ENCODE measurements at places on chromosomes 2 and 18. TPM values are rescaled to one million over a fixed set of nuclear protein-coding genes. Genes with fewer than 3 reads are reported as not detected.
A peak's percentile ranks its signal among the peaks of the same experiment; 100 is the strongest.

DNA sequence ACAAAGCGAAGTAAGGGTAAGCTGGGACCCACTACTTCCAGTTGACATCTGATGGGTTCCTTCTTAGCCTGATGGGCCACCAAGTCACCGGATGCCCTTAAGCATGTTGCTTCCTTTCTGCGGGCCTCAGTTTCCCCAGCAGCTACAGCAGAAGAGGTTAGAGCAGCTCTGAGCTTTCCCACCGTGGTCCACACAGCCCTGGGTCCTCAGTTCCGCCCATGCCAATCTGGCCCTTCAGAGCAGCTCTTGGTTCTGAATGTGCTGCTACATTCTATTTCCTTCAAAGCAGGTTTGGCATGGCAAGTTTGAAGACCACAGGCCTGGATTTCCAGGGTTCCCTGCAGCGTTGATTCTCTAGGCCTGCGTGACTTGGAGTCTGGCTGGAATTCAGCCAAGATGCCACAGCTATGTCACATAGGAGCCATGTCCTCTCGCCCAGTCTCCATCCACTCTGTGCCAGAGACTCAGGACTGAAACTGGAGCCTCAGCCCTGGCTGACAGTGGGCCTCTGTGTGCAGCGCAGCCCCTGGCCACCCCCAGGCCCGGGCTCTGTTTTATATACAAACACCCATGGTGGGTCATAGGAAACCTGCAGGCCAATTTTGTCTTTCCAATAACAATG, 79.6 kb downstream of the TFCP2L1 start:
- DNase-seq, result no peak

DNA sequence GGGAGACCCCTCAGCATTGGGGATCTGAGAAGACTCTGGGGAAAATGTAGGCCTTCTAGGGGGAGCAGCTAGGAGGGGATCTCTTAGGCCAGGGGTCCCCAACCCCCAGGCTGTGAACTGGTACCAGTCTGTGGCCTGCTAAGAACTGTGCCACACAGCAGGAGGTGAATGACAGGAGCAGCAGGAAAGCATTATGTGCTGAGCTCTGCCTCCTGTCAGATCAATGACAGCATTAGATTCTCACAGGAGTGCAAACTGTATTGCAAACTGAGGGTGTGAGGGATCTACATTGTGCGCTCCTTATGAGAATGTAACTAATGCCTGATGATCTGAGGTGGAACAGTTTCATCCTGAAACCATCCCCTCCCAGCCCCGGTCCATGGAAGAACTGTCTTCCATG, 127.3 kb downstream of the SCG2 start:
- no peak for DNase-seq

- no peak for DNase-seq
Observed at GRCh38 chr2:235904585-235904931, 263.6 kb downstream of the GBX2 start.

DNA sequence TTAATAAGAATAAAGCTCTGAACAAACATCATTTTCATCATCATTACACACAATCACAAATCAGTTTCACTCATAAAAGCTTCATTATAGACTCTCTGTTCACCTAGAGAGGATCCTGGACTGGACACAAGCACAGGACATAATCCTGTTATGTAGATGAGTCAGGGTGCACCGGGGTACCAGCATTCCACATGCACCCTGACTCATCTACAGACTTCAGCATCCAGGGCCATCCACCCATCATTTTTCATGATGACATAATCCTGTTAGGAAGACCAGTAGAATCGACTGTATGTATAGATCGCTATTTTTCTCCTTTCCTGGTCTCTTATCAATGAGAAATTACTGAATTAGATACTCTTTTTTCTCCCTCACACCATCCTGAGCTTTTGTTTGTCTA, 73.7 kb upstream of the PIK3C3 start:
- no peak for DNase-seq

DNA sequence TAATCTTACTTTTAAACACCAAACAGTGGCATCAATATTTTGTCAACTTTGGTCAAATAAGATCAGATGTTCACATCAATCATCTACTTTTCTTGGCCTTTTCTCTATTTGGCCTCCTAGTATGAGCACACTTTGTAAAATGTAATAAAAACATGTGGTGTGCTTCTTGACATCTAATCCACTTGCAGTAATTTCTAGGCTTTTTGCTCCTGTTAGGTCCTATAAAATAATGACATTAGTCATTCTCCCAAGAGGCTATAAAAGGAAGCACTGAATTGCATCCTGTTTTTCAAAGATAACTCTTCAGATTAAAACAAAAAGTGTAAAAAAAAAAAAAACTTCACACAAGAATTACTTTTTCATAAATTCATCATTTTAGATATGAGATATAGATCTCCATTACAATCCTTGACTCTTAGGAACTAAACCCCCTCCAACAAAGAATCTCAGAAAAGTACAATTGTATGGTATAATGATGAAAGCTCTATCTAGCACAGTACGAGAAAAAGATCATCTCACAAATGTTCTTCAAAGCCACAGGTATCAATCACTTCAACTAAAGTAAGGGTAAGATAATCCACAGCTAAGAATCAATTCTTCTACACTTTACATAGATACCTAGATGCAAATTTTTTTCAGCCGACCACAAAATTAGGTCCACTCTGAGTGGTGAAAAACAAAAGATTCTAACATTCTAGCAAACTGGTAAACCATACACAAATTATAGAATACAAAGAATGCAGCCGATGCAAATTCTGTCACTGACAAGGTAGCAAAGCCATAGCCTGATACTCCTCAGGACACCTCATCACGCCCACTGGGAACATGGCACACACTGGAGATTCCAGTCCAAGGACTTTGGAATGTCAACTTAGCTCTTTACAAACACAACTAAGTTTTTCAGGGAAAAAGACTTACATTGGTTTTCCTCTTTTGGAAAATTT, 2.7 kb downstream of the BCL2 start:
- no peak for DNase-seq

- DNase-seq, result no peak
Observed at GRCh38 chr2:43207553-43208300, 18.7 kb downstream of the ZFP36L2 start.

DNA sequence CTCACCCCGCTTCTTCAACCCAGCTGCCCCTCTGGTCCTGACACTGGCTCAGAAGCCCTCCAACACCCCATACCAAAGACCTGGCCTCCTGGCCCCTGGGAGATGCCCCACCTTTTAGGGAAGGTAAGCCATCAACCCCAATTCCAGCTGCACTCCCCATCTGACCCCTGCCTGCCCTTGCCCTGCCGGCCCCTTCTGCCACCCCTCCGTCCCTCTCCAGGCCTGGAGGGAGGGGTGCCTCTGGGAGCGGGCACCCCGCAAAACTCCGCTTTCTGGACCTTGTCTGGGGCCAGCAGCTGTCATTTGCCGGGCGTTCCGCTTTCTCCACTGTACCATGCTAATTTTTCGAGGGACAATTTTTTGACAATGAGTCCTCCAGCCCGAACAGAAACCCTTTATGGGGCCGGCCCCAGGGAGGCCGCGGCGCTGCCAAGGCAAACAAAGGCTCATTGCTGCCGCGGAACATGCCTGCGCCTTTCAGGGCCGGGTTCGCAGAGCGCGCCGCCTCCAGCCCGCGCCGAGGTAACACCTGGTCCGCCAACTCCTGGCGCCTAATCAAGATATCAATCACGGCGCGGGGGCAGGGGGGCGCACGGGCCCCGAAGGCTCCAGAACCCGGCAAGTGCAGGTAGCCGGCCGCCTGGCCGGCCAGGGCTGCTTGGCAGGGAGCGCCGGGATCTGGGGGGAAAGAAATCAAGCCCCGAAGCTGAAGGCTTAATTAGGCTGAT, 96.0 kb downstream of the INHBB start:
- peak; percentile 59 for DNase-seq

DNA sequence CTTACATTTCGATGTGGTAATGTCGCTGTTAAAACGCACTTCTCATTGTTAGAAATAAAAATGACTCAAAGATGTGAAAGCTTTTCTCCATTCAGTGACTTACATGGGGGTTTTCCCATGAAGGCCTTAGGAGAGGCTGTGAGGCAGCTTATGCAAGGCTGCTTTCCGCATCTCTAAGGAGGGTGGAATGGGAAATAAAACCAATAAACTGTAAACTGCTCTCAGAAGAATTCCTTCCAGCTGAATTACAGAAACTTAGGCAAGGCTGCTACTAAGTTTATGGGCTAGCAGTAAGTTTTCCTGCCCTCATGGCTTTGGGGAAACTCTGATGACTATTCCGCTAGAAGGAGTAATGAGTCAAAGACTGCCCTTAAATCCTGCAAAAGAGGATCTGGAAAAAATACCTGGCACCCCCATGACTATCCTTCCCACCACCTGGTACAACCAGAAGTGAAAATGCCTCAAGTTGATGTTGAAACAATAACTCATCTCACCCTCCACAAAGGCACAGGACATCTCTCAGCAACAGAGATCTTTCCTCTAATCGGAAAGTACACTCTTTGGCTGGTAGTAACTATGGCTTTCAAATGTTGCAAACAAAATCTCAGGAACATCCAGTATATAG, 97.7 kb upstream of the SMAD7 start:
- no peak for DNase-seq

DNA sequence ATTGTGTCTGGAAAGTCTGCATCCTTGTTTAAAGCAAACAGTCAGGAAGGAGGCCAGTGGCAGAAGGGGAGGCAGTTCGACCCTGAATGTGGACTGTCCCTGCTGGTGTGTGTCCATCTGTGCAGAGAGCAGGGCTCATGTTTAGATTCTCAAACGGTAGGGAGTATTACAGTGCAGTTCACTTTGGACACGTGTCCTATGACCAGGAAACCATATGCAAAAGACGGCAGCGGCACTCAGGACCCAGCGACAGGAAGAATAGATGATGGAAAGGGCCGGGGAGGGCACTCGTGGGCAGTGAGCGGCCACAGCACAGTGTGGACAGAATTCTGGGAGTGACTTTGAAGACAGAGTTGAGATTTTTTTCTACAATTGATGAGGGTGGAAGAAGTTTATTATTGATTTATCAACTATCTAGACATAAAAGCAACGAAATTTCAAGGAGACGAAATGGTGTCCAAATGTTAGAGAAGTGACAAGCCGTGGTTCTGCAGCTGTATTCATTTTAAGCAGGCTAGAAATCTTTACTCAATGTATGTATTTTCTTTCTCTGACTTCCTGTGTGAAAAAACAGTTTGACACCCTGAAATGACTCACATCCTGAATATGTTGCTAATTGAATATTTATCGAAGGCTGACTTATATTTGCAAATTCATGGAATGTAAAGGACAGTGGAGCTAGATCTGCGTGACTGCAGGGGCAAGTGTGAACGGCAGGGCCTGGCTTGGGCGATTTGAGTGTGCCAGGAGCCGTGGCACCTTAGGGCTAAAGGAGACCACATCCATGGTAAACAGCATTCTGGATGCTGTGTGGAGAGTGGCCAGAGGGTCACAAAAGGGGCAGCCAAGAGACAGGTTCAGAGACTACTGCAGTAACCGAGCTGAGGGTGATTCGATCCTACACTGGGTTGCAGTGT, 214.2 kb downstream of the PTGR3 start:
- peak; percentile 28 for DNase-seq

- DNase-seq, result no peak
Observed at GRCh38 chr2:47401789-47402554, 984 bp upstream of the MSH2 start.

DNA sequence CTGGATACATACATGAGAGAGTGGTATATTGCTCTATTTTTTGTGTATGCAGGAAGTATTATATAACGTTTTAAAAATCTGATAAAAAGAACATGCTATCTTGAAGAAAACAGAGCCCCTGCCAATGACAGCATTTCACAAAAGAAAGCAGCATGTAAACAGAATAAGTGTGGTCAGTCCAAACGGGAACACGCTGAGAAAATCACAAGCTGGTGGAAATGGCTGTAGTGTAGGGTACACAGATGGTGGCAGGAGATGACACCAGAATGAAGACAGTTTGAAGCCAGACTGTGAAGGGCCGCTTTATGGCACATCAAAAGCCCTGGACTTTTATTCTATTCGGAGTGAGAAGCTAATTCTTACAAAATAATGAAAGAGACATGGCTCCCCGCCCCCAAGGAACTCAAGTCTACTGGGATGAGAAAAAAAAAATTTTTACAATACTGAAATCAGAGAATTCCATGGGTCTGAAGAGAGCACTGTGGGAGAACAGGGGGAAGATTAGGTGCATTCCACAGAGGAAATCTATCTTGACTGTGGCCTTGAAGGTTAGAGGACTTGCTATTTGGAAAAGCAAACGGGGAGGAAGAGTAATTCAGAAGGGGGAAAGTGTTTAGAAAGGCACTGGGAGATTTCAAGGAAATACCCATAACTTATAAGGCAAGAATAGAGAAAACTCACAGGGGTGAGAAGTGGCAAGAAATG, 217.7 kb upstream of the SMAD7 start:
- no peak for DNase-seq

Gene SH3BP4
- 59.3 TPM for total RNA-seq

Gene SNORC
- total RNA-seq, result 2.4 TPM

Gene TLX2
- 21.2 TPM for total RNA-seq

Gene RAB17
- not detected for total RNA-seq

Gene DOK1
- 14.0 TPM for total RNA-seq

Gene ANKRD29
- not detected for total RNA-seq
